ENCODE measurements at places on chromosomes 7 and 10.

- DNase-seq = no peak
Observed at GRCh38 chr7:1752771-1753563, 82.9 kb downstream of the ELFN1 start.

- DNase-seq = no peak
Observed at GRCh38 chr7:33449847-33450246, 320.5 kb downstream of the BBS9 start.

DNA sequence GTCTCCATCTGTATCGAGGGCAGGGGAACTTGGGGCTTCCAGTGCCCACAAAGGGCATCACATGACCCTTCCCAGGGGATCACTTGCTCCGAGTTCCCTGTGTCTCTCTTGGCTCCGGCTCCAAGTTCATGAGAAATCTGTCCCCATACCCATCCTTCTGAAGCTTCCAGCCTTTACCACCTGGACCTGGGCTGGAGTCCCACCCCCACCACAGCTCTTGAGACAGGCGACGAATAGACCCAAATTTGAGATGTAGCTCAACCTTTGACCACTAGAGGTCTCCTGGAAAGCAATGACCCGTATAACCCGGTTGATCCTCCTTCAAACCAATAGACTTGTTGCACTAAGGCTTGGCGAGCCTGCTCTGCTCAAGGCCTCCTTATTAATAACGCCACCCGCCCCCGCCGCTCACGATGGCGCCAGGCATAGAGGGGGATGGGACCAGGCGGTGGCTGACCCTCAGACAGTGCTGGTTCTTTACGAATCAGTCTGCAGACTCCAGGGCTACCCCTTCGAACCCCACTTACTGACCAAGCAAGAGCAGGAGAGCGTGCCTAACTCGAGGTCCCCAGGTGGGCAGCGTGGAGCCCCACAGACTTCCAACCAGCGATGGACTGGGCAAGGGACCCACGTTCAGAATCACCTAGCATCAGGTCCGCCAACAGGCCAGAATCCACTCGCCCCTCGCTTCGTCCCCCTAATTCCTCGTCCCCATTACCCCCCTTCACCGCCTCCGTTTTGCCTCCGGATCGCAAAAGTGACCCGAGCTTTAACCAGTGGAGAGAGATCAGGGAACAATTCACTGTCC is 4.4 kb upstream of the ARID5B start:
- DNase-seq = no peak

- no peak for DNase-seq
Observed at GRCh38 chr7:5699467-5700384, 81.7 kb downstream of the RNF216 start.

DNA sequence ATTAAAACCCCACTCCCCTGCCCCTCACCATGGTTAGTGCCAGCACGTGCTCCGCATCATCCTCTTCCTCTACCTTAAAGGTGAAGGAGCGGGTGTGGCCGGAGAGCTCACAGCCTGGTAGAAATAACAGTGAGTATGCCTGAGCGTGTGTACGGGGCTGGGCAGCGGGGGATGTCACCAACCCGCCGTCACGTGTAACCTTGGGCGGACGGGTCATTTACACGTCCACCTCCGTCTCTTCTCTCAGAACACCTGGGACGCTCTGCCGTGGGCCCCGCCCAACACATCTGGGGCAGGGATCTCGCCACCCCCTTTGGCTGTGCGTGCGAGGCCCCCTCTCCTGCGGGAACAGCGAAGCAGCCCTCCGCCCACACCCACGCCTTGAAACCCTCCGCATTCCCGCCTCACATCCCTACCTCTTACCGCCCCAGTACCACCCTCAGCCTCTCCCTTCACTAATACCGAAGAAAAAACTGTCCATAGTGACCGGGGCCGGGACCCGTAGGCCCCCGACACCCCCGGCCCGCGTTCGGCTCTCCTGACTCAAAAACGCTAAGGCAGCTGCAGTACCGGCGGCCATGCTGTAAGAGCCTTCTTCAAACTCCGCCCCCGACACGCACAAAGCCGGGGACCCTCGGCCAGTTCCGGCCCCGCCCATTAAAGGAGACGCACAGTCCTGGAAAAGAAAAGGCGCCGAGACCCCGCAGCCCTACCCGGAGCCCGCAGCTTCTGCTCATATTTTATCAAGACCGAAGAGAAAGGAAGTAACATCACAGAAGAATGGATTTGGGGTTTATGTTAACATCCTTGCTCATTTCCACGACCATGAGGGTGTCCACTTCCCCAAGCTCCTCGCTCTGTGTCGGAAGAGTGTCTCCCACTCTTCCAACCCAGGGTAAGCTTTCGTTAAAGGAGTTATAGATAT is at the start of gene NPM3:
TSS of gene NPM3 (minus strand) at position 636 of the 925 bp plus-strand sequence. CDS start at position 580, 56 bp downstream.
- peak; percentile 71 for DNase-seq

GRCh38 chr10:78520737-78521430 is 487.2 kb downstream of the RPS24 start:
- DNase-seq = no peak

DNA sequence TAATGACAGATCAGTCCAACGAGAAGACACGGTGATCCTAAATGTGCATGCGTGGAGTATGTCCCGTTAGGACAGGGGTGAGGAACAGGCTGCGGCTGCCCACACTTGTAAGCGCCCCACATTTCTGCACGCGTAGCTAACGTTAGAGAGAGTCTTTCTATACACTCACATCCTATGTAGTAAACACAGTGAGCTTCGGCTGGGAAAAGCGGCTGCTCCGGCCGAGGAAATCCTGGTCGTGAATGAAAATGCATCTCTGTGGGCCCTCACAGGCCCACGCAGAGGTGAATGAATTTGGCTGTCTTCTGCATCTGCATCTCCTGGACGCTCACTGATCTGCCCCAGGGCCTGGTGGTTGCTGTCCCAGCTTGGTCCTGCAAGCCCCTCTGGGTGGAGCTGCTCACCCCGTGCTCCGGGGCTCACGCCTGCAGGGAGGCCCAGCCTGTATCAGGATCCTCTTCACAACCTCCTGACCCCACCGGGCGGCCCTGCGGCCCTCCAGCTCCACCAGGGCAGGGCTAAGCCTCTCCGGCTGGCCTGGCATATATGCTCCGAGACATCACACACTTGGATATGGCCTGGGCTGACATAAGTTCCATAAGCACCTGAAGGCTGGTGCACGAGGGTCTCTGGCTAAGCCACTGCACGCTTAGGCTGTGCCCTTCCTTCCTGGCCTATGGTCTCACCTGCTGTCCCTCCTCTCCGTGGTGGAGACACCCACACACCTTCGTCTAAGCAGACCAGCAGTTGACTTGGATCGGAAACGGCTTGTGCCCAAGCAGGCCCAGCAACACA is 117.9 kb upstream of the DIP2C start:
- DNase-seq = no peak

DNA sequence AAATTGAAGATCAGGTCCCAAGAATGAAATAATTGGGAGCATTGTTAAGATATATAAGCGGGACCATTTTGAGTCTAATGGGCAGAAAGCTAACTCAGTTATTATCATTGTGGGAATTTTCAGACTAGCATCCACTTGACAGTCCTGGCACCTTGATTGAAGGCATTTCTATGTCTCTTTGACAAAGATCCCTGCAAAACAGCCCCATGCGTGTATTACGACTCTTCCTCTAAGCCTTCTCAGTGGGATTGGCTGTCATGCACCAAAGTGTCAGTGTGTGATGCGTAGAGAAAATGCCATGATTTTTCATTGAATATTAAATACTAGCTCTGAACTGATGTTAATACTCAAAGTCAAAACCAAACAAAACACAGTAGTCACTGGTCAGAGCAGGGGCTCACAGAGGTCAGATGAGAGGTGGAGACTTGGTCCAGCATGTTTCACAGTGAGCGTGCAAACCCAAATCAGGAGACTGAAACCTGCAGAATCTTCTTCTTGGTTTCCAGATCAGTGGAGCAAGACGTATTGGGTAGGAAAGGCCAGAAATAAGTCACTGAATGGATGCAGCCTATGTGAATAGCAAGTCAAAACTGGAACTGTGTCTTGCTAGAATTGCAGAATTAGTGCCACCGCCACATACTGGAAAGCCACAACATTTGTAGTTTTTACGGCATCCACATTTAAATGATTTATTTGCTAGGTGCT is 303.6 kb upstream of the AKR1E2 start:
- no peak for DNase-seq

DNA sequence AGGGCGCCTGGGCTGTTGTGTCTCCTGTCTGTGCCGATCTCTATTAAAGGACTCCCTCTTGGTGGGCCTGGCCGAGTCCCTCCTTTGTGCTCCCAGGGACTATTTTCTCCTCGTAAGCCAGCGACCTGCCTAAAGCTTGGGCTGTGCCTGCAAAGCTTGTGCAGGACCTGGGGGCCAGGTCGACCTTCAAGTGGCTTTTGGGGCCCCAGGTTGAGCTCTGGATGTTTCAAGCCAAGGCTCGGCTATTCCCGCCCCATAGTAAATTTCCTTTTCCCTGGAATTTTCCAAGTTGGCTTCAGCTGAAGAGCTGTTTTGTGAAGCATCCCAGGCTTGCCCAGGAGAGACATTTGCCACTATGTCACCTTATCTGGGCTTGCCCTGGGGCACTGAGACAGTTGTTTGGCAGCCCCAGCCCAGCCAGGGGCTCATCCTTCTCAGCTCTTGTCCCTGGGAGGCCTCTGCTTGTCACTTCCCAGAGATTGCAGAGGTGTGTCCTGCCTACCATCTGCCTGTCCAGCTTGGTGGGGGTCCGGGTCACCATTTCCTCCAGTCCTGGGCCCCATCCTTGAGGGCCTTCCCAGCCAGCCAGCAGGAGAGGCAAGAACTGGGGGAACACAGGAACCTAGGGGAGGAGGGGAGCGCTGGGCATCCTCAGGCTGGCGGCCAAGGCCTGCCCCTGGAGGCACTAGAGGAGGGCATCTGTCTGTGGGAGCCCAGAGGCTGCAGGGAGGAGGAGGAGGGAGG is 20.2 kb downstream of the ZMIZ2 start:
- DNase-seq = no peak

DNA sequence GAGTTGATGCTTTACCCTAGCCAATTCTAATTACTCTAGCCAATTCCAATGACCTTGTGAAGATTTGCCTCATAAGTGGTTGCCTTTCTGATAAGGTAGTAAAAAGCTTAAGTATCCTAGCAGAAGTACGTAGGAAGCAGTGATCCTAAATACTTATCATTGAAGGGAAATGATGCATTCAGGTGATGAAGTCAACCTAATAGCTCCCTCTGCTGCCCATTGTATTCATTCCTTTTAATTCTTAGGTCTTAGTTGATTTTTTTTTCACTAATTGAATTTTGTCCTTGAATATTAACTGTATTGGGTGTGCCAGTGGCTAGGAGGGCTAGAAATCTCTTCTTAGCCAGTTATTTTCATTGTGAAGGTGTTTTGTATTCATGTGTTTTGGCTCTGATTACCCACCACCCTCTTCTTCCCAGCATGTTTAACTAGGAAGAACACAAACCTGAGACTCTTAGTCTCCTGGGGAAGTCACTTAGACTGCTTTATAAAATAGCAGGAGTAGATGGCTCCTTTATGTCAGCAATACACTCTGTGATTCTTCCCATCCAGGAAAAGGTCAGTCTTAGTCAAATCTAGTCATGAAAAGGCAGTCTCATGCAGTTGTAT is 46.3 kb downstream of the PLEKHA8 start:
- DNase-seq = no peak

GRCh38 chr10:3500408-3500856 is 284.6 kb downstream of the KLF6 start:
- no peak for DNase-seq
